ENCODE measurements at places on chromosomes 4 and X.
A peak's percentile ranks its signal among the peaks of the same experiment; 100 is the strongest.

DNA sequence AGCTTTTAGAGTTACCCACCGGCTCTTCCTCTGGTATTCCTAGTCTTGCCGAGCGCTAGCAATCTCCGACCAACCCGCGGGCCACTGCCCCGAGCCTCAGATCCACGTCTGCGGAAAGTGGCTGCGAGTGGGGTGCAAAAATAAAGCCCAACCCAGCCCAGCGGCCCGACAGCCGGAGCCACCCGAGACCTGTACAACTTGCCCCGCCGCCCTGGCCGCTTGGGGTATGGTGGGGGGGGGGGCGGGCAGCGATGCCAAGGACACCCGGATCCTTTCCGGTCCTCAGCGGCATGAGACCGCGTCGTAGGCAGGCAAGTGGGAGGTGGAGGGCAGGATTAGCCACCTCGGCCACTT, 1.6 kb downstream of the SLITRK4 start:
- DNase-seq: peak; percentile 1

- DNase-seq: no peak
Measured at GRCh38 chr4:126775485-126776106, 857.2 kb upstream of the INTU start.

- no peak for DNase-seq
Measured at GRCh38 chr4:151801547-151802516, 41.0 kb upstream of the GATB start.

DNA sequence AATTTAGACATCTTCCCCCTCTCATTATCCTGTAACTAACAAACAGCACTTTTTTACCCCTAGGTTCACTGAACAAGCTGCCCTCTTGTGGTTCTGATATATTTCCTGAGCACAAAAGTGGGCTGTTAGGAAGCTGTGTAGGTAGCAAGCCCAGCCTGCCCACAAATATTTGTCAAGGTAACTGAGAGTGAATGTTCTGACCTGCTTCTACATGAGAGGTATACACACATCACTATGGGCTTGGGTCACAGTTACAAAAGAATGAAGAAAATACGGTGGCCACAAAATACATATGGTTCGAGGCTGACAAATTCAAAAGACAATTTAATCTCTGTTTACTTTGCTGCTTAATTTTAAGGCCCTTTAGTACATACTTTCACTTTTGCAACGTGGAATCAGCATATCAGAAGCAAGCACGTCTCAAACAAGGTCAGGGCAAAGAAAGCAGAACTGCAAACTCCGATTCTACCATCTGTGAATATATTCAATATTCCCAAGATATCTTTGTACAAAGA, 78.7 kb downstream of the RBM47 start:
- DNase-seq: peak; percentile 40

DNA sequence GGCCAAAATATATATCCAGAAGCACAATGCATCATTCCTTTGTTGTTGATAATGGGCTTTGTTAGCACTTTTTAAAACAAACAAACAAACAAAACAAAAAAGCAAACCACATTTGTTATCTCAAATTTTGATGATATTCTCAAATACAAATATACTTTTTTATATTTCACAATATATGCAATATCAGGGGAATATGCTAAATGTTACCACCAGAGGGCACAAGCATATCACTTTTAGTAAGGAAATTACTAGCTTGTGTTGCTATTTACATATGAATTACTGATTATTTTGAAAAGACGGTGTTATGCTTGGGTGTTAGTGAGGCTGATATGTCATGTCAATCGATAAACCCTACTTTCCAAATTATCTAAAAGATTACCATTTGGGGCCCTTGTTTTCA, 29.1 kb downstream of the RIPPLY1 start:
- DNase-seq: no peak

GRCh38 chr4:187000281-187000680, 276.6 kb upstream of the FAT1 start:
- DNase-seq: no peak

GRCh38 chr4:184587221-184587620, 62.0 kb downstream of the CASP3 start:
- no peak for DNase-seq

GRCh38 chr4:1255151-1255550, 6.2 kb upstream of the CTBP1 start:
- no peak for DNase-seq

GRCh38 chr4:56130606-56131155, 181.9 kb downstream of the CEP135 start:
- DNase-seq: no peak

DNA sequence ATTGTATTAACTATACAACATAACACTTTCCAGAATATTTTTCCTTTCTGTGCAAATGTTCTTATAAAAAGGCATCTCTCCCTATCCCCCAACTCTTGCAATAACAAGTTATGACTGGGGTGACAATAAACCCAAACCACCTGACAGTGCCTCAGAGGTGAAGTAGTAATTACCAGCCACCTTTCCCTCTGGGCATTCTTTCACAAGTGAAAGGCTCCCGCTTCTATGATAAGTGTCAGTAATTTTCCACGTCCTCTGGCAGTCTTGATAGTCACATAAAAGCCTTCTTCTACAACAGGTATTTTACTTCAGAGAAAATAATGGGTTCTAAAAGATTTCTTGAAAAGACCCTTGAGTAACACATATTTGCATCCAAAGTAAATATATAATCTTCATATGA, 82.7 kb downstream of the MANBA start:
- DNase-seq: no peak

- no peak for DNase-seq
Measured at GRCh38 chr4:82745173-82745842, 53.3 kb downstream of the SCD5 start.

- no peak for DNase-seq
Measured at GRCh38 chrX:88397551-88397950, 349.5 kb upstream of the CPXCR1 start.
